ENCODE measurements at places on chromosomes 7 and 10. TPM values are rescaled to one million over a fixed set of nuclear protein-coding genes. Genes with fewer than 3 reads are reported as not detected.

Gene LRRC27
- 5.8 TPM for total RNA-seq

Gene GRM3
- not detected for total RNA-seq

Gene ZNF316
- total RNA-seq: 13.6 TPM

Gene PI4K2A
- total RNA-seq: 18.7 TPM

Gene CCDC3
- total RNA-seq: 1.4 TPM

Gene TRIM50
- not detected for total RNA-seq

Gene ZCCHC24
- total RNA-seq: 3.3 TPM

Gene LRMDA
- 3.4 TPM for total RNA-seq

Gene CASTOR2
- total RNA-seq: 6.3 TPM

Gene OR2A12
- not detected for total RNA-seq

Gene CCDC186
- 6.5 TPM for total RNA-seq

Gene CRHR2
- 0.05 TPM for total RNA-seq

Gene TMEM229A
- total RNA-seq: not detected

Gene MMRN2
- total RNA-seq: 1.5 TPM

Gene ANKRD61
- 0.26 TPM for total RNA-seq

Gene IGFBP1
- total RNA-seq: 72.9 TPM

Gene NRG3
- total RNA-seq: not detected

Gene CCL24
- not detected for total RNA-seq
